ENCODE measurements at places on chromosomes 3 and 15. TPM values are rescaled to one million over a fixed set of nuclear protein-coding genes. Genes with fewer than 3 reads are reported as not detected.

The POLR2M gene
- 42.6 TPM for total RNA-seq

The DNASE1L3 gene
- 0.22 TPM for total RNA-seq

- no peaks in the 10 kb centered on the region for H3K27me3 ChIP-seq
- H3K4me1 ChIP-seq: no peaks in the 10 kb centered on the region
- no peak overlapping the region for H3K27ac ChIP-seq
- no peak overlapping the region for H3K4me3 ChIP-seq
- no peaks in the 10 kb centered on the region for H3K36me3 ChIP-seq
- no peak for DNase-seq
Observed at GRCh38 chr3:194905696-194906095, 220.0 kb downstream of the FAM43A start.

DNA sequence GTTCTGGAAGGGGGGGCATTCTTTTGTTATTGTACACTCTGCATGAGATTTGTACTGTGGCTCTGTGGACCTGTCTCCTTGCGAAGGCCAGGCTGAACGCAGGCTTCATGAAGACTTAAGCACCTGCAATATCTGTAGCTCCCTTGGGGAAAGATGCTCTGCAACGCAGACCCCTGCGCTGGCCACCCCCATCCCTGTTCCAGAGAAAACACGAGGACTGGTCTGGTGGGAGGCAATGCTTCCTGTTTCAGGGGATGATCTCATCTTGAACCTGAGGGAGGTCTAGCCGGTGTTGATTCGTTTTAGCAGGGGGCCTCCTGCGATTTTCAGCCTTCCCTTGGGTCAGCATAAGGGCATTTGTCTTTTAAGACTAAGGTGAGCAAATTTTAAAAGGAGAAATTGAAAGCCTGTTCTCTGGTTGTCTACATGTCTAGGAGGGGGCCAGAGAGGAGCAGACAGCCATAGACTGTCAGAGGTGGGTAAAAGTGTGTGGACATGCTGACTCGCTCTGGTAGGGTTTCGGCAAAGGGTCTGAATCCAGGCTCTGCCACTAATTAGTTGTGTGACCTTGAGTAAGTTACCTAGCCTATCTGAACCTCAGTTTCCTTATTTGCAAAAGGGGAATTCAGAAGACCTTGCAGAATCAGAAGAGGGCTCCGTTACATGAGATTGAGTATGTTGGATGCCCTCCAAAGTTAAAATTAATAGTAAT lies 80.9 kb upstream of the RASGRF1 start:
- no peak for DNase-seq
- no peaks in the 10 kb centered on the region for H3K27me3 ChIP-seq
- no peaks in the 10 kb centered on the region for H3K4me1 ChIP-seq
- no peak overlapping the region for H3K4me3 ChIP-seq
- no peak overlapping the region for H3K27ac ChIP-seq
- no peaks in the 10 kb centered on the region for H3K36me3 ChIP-seq

GRCh38 chr15:40472171-40472727 lies 1.5 kb downstream of the CHST14 start:
- no peak overlapping the region for H3K4me3 ChIP-seq
- DNase-seq: no peak
- no peaks in the 10 kb centered on the region for H3K27me3 ChIP-seq
- H3K27ac ChIP-seq: peak overlapping the region; percentile 62

- no peak overlapping the region for H3K27ac ChIP-seq
- no peaks in the 10 kb centered on the region for H3K36me3 ChIP-seq
Observed at GRCh38 chr3:172552607-172553006, 29.4 kb upstream of the TNFSF10 start.

- H3K27ac ChIP-seq: peak overlapping the region; percentile 81
- H3K36me3 ChIP-seq: no peaks in the 10 kb centered on the region
- no peak for DNase-seq
Observed at GRCh38 chr3:186108106-186108940, 566 bp downstream of the ETV5 start.

DNA sequence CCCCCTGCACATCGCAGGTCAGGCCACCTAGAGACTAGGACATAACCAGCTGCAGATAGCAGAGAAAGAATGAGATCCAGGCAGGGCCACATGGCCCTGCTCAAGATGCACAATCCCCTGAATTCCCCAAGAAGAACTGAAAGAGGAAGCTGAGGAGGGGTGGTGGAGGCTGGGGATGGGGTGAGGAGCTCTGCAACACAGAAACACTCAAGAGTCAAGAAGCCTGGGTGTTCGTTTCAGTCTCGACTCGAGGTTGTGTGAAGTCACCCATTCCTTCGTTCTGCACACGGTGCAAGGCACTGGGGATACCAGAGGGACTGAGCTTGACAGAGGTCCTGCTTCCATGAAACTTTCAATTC lies 62.0 kb downstream of the TLE3 start:
- H3K36me3 ChIP-seq: no peaks in the 10 kb centered on the region
- H3K27me3 ChIP-seq: no peaks in the 10 kb centered on the region
- no peak for DNase-seq
- no peak overlapping the region for H3K4me3 ChIP-seq
- H3K4me1 ChIP-seq: no peaks in the 10 kb centered on the region

DNA sequence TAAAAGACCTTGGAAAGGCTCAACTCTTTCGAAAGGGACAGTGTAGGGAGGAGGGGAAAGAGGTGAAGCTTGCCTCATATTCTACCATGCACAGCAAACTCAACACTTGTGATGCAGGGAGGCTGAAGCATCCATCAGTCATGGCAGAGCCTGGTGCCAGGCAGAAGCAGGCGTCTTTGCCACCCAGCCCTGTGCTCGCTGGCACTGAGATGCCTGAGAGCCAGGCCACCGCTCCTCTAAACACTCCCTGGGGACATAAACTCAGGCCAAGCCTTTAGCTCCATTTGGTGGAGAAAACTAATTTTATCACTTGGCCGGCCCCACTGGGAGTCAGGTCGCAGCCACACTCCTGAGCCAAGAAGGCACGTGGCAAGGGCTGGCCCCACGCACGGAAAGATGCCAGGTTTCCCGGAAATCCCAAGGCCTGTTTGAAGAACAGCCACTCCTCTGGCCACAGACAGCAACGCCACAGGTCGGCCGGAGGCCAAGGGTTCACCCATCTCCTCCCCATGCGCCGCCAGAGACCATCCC lies 30.7 kb downstream of the XXYLT1 start:
- H3K4me1 ChIP-seq: no peaks in the 10 kb centered on the region
- H3K36me3 ChIP-seq: no peaks in the 10 kb centered on the region
- no peak overlapping the region for H3K27ac ChIP-seq
- H3K4me3 ChIP-seq: no peak overlapping the region
- H3K27me3 ChIP-seq: no peaks in the 10 kb centered on the region
- DNase-seq: no peak

DNA sequence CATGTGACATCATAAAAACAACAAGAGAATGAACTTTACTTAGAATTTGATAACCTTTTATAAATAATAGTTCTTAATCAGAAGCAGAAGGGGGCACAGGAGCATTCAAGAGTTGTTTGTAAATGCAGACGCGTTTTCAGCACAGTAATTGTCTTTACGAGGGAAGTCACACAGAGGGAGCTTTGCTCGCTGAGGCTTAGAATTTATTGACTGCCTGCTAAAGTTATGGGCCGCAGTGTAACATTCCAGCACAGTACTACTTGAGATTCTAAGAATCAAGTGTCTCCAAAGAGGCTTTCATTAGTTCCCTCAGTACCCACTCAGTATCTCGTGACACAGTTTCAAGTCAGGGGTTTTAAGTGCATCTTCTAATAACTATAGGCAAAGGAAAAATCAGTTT lies 288.7 kb downstream of the NR2F2 start:
- H3K4me3 ChIP-seq: no peak overlapping the region
- H3K27ac ChIP-seq: no peak overlapping the region
- H3K36me3 ChIP-seq: no peaks in the 10 kb centered on the region
- no peak for DNase-seq
- H3K4me1 ChIP-seq: no peaks in the 10 kb centered on the region

GRCh38 chr3:103057003-103057402 lies 622.2 kb downstream of the ZPLD1 start:
- DNase-seq: no peak
- H3K27ac ChIP-seq: no peak overlapping the region
- H3K4me3 ChIP-seq: no peak overlapping the region
- no peaks in the 10 kb centered on the region for H3K4me1 ChIP-seq
- no peaks in the 10 kb centered on the region for H3K27me3 ChIP-seq

GRCh38 chr15:34514251-34514670 lies 69.2 kb downstream of the GOLGA8B start:
- no peaks in the 10 kb centered on the region for H3K4me1 ChIP-seq
- H3K27me3 ChIP-seq: no peaks in the 10 kb centered on the region
- peak overlapping the region; percentile 59 for H3K4me3 ChIP-seq
- no peak overlapping the region for H3K27ac ChIP-seq
- H3K36me3 ChIP-seq: no peaks in the 10 kb centered on the region

All from pancreas (tissue), 10 donors.